Fibroblast of villous mesenchyme (primary cell): ENCODE measurements at places on chromosomes 1 and 21. TPM values are rescaled to one million over a fixed set of nuclear protein-coding genes. Genes with fewer than 3 reads are reported as not detected.

UMODL1 gene
- total RNA-seq = under 0.01 TPM in 1 of 2 replicates, not detected in the other

DNA sequence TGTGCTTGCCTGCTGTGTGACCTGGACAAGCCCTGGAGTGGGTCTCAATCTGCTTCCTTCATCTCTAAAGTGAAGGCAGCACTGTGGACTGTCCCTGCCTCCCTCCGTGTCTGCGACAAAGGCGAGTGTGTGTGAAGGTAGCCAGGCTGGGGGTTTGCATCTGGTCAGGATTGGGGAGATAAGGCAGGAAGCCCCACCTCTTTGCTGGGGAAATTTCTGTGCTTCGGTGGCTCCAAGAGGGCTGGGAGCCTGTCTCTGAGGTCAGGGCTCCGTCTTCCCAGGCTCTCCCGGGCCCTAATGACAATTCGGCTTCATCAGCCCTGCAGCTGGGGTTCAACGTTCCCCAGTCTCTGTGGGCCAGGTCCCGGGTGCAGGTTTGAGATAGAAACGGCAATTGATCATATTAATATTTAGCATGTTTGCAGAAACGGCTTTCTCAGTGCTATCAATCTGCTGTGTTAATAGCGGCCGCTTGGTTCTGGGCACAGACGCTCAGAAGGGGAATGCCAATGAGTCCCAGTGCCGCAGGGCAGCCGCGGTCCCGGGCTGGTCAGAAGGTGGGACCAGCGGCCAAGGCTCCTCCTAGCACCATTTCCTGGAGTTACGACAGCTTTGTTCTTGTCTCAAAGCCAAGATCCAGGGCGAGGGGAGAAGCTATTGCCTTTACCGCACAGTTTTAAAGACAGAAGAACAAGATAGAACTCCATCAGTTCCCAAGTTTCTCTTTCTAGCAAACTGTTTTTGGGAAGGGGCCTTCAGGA is 105.7 kb downstream of the PRDM16 start:
- peak; percentile 7 for DNase-seq

- DNase-seq = peak; percentile 97
Measured at GRCh38 chr1:59678493-59679228, 136.1 kb upstream of the HOOK1 start.

DNA sequence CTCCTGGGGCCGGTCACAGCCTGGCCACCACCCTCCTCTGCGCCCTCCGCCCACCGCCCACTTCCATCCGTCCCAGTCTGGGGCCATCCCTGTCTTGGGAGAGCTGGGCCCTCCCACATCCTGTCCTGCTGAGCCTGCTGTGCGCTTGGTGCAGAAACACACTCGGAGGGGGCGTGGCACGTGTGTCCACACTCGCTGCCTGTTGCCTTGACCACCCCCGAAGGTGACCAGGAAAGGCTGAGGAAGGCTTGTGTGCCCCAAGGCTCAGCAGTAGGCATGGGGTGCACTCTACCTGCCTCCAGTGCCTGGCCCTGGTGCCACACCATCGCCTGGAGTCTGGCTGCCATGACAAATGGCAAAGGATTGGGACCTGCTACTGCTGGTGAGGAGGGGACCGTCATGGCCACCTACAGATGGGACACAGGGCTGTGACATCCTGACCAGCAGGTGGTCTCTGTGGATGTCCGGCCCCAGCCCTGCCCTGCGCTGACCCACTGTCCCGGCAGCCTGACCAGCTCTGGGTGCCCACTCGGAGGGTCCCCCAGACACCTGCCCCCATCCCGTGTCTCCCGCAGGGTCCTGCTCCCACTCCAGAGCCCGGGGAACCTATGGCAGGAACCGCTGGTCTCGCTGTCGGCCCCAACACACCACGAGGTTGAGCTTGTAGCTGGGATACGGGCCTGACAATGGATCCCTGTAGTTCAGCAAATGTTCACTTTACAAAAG is 23.2 kb upstream of the PTTG1IP start:
- DNase-seq = no peak
